ENCODE measurements at places on chromosomes 6 and 20. TPM values are rescaled to one million over a fixed set of nuclear protein-coding genes. Genes with fewer than 3 reads are reported as not detected.

DNA sequence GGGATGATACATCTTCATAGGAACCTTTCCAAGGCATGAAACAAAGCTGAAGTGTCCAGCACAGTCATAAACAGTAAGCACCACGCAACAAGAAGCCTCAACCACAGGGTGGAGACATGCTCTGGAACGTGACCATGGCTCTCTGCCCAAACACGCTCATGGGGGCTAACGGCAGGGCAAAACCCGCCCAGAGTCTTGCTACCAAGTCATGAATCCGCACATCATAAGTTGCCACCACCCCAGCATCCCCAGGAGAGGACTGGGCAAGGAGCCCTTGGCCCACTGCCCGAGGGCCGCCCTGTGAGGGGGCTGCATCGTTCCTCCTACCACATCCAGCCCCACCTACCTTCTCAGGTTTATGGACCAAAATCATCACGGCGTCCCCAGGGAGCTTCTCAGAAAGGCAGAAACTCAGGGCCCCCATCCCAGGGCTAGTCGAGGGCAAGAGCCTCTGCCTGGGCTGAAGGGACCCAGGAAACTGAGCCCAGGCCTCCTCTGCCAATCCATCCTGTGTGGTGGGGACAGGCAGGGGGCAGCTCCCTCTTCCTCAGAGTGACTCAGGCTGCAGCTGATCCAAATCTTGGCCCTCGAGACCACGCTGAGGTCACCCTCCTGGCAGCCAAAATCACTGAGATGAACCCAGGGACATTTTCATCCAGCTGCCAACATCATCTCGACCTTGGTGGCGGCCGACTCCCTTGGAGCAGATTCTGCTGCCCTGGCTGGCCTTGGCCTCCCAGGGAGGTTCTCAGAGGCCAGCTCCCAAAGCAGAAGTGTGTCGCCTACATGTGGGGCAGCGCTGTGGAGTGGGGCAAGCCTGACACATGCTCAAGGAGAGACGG is 42.6 kb downstream of the BMP7 start:
- no peak for DNase-seq

DNA sequence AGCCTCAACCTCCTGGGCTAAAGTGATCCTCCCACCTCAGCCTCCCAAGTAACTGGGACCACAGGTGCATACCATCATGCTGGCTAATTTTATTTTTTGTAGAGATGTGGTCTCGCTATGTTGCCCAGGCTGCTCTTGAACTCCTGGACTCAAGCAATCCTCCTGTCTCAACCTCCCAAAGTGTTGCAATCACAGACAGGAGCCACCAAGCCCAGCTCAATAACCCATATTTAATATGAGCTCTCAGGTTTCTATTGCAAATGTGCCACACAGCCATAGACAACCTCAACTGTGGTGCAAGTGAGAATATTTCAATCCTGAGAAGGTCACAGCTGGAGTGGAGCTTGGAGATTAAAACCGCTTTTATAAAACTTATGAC is 14.4 kb downstream of the JPH2 start:
- DNase-seq = no peak

The MTG2 gene
- total RNA-seq = 32.1 TPM

- DNase-seq = no peak
These were observed 49.2 kb upstream of the CST5 start for GRCh38 chr20:23928788-23929187.

The ZCCHC3 gene
- total RNA-seq = 14.0 TPM

GRCh38 chr6:53361549-53362031 is 12.8 kb upstream of the ELOVL5 start:
- no peak for DNase-seq

GRCh38 chr6:92376691-92377090 is 1042.7 kb downstream of the EPHA7 start:
- no peak for DNase-seq

The NRSN1 gene
- not detected for total RNA-seq

The IL17A gene
- not detected for total RNA-seq

DNA sequence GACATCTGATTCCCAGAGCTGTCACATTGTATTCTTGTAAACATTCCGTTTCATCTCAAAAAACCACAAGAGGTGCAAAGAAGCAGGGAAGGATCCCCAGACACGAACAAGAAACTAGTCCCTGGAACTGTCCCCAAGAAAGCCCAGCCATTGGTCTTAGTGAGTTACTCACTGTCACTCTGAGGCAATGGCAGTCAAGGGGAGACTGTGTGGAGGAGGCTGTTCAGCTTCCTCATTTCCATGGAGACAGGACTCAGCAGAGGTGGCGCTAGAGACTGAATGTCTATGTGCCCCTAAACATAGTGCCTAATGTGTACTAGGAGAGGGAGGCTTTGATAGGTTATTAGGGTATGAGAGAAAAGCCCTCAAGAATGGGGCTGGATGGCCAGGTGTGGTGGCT is 11.1 kb downstream of the ULBP1 start:
- no peak for DNase-seq

GRCh38 chr6:141464490-141464889 is 668.2 kb upstream of the GJE1 start:
- no peak for DNase-seq

- no peak for DNase-seq
These were observed 209.6 kb downstream of the TFAP2B start for GRCh38 chr6:51028276-51028675.

The KIZ gene
- total RNA-seq = 45.9 TPM

- DNase-seq = no peak
These were observed 10.3 kb upstream of the ADGRG6 start for GRCh38 chr6:142291512-142291911.

GRCh38 chr6:137754366-137754765 is 112.7 kb upstream of the TNFAIP3 start:
- no peak for DNase-seq

The FBXO30 gene
- 11.7 TPM for total RNA-seq

GRCh38 chr6:73177221-73177944 is 47.9 kb downstream of the KHDC1L start:
- no peak for DNase-seq

Measured in breast epithelium (tissue), 4 donors.